T-helper 22 cell (primary cell): ENCODE measurements at places on chromosomes 4 and X.

GRCh38 chr4:8904666-8905065 lies 33.0 kb upstream of the HMX1 start:
- DNase-seq: no peak

- DNase-seq: no peak
Observed at GRCh38 chr4:10011277-10011676, 10.0 kb downstream of the SLC2A9 start.

- no peak for DNase-seq
Observed at GRCh38 chr4:128468123-128468989, 180.7 kb upstream of the PGRMC2 start.

DNA sequence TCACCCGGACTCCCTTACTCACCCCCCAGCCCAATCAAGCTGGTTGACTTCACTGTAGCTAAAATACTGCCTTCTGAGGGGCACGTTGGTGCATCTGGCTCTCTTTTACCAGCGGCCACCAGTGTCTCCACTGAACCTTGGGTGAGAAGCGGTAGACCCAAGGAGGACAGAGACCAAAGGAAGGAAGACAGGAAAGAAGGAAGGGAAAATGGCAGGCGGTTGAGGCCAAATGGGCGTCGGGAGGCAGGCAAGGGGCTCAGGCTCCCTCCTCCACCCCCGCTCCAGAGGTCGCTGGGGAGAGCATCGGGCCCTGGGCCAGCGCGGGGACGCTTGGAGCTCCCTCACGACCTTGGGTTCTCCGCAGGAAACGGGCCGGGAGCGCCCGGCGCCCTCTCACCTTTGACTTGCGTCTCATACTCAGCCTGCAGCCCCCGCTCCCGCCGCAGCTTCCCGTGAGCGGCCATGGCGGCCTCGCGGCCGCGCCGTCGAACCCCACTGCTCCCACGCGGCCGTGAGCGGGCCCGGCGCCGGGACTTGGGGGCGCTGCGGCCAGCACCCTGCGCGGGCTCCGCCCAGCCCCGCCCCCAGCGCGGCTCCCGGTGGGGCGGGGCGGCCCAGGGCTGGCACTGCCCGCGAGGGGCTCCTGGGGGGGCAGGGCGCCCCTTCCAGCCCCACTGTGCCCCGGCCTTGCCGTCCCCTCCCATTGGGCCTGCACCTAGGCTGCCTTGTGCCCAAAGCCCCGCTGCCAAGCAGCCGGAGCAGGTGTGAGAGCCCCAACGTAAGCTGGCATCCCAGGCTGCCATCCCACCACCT lies at the start of gene ARHGAP4:
TSS of gene ARHGAP4 (minus strand) at position 526 of the 813 bp plus-strand sequence. CDS start at position 464, 62 bp downstream.
- DNase-seq: peak; percentile 40

- DNase-seq: no peak
Observed at GRCh38 chr4:183348706-183349659, 26.8 kb upstream of the CLDN24 start.

- no peak for DNase-seq
Observed at GRCh38 chrX:20320461-20321159, 53.9 kb upstream of the RPS6KA3 start.
